Left cardiac atrium (tissue), 4 donors: ENCODE measurements at places on chromosomes 5 and 9. TPM values are rescaled to one million over a fixed set of nuclear protein-coding genes. Genes with fewer than 3 reads are reported as not detected.

- no peak for DNase-seq
Observed at GRCh38 chr9:78692871-78693270, 395.9 kb downstream of the PSAT1 start.

DNA sequence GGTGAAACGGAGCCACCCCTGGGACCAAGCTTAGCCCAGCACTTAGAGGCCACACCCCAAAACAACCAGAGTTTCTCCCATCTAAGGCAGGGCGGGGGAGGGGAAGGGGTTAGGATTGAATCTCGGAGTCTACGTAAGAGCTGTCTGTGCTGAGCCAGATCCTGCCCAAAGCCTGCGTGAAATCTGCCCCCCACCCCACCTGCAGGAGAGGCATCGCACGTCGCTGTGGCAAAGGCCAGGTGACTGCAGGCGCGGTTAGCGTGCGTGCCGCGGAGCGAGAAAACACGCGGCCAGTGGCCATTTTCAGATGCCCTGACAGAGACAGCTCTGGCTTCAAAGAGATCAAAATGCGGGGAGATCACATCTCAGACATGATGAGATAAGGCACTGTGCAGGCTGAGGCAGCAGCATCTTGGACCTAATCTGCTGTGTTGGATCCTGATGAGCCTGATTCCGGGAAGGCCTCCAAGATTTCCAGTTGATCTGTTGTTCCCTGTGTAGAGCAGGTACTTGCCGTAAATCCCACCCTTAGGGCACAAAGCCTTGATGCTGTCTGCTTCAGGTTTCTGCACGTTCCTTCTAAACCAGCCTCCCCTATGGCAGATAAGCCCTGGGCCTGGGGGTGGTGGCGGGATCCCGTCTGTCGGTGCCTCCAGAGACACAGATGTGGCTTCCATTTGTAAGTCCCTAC is 2.5 kb upstream of the QSOX2 start:
- DNase-seq, result no peak

Gene MSX2
- total RNA-seq, result 1.8 TPM

DNA sequence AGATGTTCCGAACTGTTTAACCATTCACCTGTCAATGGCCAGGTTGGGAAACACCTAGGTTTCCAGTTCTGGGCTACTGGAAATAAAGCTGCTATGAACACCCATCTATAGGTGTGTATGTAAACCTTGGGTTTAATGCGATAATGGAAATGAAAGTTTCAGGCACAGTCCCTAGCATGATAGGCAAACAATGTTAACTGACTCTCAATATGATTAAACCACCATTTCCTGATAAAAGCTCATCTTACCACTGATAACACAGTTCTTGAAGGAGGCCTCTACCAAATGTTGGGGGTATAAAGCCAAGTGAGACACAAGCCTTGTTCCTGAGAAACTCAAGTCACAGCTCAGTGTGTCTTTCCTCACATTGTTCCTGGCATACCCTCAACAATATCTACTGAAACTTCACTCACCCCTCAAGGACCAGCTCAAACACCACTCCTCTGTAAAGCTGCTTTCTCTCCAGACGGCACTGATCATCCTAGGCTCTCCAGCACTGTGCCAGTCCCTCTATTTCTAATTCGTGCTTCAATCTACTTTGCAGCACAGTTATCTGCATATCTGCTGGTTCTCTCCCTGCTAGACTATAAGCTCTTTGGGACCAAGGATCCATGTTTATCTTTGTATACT is 15.8 kb downstream of the RAB14 start:
- DNase-seq, result no peak

Gene PDZD2
- total RNA-seq, result 77.3 TPM

DNA sequence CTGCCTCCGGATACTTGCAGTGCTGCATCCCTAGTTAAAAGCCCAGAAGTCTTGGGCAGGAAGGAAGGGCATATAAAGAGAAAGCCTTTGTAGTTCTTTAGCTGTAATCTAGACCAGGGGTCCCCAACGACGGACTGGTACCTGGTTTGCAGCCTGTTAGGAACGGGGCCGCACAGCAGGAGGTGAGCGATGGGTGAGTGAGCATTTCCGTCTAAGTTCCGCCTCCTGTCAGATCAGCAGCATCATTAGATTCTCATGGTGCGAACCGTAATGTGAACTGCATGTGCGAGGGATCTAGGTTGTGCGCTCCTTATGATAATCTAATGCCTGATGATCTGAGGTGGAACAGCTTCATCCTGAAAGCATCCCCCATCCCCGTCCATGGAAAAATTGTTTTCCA is 1.6 kb upstream of the SMIM15 start:
- no peak for DNase-seq

- DNase-seq, result no peak
Observed at GRCh38 chr5:54946306-54946819, 39.0 kb downstream of the ESM1 start.

DNA sequence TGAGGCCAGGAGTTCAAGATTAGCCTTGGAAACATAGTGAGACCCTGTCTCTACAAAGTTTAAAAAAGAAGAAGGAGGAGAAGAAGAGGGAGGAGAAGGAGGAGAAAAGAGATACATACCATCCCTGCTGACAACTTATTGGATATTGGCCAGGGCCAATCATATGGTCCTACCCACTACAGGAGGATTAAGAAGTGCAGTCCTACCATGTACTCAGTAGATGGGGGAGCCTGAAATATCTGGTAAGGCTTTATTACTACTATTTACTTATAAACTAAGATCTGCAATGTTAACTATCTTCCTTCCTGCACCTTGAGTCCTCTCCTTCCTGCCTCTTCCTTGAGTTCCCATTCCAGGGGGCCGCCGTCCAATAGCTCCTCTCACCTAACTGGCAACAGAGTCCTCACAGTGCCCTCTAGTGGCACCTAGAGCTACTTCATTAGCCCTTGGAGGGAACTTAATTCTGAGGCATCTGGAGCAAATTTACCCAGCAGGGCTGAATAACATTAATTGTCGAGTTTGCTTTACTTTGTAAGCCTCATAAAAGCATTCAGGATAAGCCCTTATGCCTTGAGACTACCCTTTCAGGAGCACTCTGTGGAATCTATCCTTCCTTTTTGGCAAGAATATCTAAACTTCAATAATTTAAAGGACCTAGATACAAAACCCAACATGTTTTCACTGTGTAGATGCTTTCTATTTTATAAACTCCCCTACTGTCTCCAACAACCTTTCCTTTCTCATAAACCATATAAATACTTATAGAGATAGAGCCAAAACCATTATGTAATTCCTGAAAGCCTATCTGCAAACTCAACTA is 39.1 kb upstream of the RANBP6 start:
- peak; percentile 73 for DNase-seq
